ENCODE measurements at places on chromosomes 11 and 22. TPM values are rescaled to one million over a fixed set of nuclear protein-coding genes. Genes with fewer than 3 reads are reported as not detected.

GRCh38 chr11:116856423-116856822 is 19.0 kb upstream of the APOA1 start:
- DNase-seq: no peak

- no peak for DNase-seq
These were observed 52.0 kb upstream of the PRSS23 start for GRCh38 chr11:86748296-86748695.

GRCh38 chr11:48034926-48035871 is 54.8 kb downstream of the PTPRJ start:
- DNase-seq: no peak

- DNase-seq: no peak
These were observed 681 bp upstream of the ARHGEF12 start for GRCh38 chr11:120335556-120335907.

- DNase-seq: no peak
These were observed 23.9 kb upstream of the TMPRSS13 start for GRCh38 chr11:117953024-117953671.

DNA sequence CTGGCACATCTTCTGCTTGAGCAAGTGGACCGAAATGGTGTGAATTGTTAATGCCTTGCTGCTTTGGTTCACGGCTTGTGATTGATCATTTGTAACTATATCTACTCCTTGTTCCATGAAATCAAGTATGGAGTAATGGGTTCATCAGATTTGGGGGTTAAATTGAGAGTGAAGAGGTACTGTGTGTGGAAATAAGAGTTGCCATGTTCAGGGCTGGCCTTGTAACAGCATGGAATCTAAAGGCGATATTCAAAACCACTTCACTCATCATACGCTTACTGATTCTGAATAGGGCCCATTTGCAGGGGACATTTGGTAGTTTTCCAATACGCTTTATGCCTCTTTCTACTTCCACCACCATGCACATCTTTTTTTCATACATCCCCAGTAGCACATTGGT is 122.2 kb downstream of the DCDC1 start:
- DNase-seq: no peak

GRCh38 chr11:9385327-9385899 is 961 bp downstream of the IPO7 start:
- no peak for DNase-seq

- no peak for DNase-seq
These were observed 67.5 kb downstream of the NFAM1 start for GRCh38 chr22:42364604-42365110.

DNA sequence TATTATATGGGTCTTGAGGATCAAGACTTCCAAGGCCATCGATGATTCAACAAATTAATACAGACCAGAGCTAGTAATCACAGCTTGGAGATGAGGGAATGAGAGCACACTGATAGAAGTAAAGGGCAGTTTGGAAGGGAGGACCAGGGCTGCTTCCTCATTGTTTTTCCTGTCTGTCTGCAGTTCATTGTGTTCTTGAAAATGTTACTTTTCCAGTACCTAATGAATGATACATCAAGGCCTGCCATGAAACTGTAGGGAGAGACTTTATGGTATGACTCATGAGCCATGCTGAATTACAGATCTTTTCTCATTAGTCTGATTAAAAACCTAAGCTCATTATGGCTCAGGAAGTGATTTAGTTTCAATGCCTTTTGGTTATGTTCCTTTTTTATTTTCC is 855.6 kb downstream of the KCNA4 start:
- no peak for DNase-seq

DNA sequence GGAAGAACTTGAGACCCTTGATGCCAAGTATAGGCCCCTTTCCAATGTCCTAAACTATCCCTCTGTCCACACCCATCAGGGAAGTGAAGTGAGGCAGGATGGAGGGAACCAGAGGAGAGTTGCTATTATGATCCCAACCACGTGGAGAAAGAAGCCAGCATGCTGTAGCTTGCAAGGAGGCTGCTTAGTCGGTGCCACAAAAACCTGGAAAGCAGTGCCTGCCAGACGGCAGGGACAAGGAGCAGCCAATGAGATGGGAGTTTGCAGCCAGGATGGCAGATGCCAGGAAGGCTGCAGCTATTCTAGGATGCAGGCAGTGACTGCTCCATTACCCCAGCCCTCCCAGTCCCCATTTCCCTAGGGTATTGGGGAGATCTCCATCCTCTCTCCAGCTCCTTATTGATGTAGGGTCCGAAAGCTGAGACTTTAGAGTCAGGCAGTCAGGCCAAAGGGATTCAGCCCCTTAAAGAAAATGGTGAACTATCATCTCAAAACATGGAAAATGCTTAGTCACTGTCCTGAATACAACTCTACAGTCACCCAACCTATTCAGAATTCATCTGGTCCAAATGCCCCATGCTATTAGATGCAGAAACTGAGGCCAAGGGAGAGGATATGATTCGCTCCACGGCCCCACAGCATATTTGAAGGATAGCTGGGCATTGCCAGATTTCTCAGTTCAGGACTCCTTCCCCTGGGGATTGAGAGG is 18.4 kb upstream of the LRRC55 start:
- DNase-seq: no peak

DNA sequence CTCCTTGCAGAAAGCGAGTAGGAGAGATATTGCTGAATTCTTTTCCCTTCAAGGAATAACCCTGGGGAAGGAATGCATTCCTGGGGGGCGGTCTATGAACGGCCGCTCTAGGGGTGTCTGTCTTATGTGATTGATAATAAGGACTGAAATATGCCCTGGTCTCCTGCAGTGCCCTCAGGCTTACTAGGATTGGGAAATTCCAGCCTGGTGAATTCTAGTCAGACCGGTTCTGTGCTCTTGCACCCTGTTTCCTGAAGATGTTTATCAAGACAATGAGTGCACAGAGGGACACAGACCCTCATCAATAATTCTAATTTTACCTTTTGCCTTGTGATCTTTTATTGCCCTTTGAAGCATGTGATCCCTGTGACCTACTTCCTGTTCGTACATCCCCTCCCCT is 140.7 kb downstream of the LUZP2 start:
- no peak for DNase-seq

- no peak for DNase-seq
These were observed 1484.5 kb upstream of the TENM4 start for GRCh38 chr11:80925321-80925720.

DNA sequence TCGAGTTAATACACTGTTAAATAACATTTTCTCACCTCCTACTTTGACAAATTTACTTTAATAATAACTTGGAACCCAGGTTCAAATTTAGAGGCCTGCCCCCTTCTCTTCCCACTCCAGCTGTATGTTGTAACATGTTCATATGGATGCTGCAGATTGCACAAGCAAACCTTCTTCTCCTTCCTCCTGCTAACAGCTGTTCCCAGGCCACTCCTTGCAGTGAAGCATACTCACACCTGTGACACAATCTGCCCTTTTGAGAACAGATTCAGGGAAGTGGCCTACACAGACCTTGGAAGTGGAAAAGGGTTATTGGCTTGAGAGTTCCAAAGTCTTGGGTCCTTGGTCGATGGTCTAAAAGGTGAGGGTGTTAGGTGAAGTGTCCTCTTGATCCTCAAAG is 131.9 kb downstream of the TEAD1 start:
- DNase-seq: no peak

DNA sequence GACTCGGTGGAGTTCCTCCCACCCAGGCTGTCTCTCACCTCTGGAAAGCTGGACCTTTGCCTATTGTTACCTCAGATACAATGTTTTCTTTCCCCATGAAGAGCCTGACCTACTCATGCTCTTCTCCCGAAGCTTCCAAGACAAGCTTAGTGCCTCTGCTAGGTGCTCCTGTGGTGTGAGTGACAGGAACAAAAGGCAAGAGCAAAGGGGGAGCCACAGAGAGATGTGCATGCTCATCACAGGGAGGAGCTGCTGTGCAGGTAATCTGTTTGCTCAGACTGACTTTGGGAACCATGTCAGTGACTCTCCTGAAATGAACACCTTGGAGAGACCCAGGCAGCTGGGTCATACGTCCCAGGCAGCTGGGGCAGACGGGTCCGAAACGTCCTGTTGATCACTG is 53.6 kb upstream of the VSTM5 start:
- no peak for DNase-seq

DNA sequence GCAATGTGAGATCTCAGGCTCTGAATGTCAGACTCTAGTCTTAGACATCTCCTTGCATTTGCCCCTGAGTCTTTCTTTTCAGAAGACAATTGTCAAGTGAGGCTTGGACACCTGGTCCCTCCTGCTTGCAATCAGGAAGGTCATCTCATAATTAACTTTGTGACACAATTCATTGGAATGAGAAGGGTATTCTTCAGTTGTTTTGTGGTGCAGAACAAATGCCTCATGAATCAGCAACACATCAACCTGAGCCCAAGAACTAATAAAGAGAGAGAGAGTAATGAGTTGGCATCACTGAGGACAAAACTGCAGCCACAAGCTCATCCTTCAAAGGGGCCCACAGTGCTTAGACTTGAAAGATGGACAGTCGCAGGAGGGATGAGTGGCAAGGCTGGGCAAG is 375.8 kb downstream of the INSC start:
- DNase-seq: no peak

- DNase-seq: peak; percentile 79
These were observed 22.9 kb upstream of the MRPL17 start for GRCh38 chr11:6705905-6706535.

GRCh38 chr11:63613517-63614135 is 607 bp downstream of the PLAAT3 start:
- no peak for DNase-seq

- no peak for DNase-seq
These were observed 52.0 kb upstream of the DEPDC7 start for GRCh38 chr11:32963721-32964120.

GRCh38 chr11:2401436-2401984 is 960 bp downstream of the TSSC4 start:
- no peak for DNase-seq

DNA sequence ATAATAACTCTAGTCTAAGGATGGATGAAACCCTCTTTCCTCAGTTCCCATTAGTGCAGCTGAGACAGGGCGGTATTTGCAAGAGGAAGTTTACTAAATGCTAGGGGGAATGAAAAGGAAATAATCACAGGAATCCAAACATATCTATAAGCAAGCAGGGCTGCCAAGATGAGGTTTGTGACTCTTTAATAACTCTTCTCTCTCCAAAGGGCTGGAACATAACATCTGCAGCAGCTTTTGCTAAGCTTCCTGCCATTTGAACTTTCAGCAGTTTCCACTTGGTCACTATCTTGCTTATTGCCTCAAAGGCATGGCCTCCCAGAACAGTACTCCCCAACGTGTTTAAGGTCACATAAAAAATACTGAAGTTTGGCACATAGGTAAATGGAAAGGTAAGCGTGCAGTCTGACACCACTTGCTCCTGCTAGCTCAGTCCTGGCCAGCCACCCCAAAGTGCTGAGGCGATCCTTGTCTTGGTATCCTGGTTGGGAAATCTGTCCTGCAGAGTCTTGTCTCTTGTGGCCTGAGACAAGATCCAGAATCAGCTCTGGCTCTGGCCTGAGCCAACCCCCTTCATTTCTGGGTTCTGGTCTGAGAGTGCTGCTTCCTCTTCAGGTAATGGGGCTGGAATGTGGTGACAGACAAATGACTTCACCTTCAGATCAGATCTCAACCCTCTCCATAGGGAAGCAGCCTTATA is 81.8 kb downstream of the KCNC1 start:
- no peak for DNase-seq

GRCh38 chr11:74550991-74551753 is 41.2 kb upstream of the POLD3 start:
- DNase-seq: no peak

DNA sequence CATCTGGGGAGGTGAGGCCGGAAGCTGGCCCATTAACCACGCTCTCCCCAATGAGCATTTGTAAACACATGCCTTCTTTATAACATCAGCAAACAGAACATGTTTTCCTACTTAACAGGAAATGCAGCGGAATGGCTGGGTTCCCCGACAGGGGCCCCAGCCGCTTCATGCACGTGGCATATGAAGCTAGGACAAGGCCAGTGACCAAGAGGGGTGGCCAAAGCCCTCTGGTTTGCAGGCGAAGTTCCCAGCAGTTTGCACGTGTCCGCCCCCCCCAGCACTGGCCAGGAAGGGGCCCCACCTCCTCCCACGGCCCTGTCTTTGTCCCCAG is 38.7 kb upstream of the LINC01488 start:
- no peak for DNase-seq

DNA sequence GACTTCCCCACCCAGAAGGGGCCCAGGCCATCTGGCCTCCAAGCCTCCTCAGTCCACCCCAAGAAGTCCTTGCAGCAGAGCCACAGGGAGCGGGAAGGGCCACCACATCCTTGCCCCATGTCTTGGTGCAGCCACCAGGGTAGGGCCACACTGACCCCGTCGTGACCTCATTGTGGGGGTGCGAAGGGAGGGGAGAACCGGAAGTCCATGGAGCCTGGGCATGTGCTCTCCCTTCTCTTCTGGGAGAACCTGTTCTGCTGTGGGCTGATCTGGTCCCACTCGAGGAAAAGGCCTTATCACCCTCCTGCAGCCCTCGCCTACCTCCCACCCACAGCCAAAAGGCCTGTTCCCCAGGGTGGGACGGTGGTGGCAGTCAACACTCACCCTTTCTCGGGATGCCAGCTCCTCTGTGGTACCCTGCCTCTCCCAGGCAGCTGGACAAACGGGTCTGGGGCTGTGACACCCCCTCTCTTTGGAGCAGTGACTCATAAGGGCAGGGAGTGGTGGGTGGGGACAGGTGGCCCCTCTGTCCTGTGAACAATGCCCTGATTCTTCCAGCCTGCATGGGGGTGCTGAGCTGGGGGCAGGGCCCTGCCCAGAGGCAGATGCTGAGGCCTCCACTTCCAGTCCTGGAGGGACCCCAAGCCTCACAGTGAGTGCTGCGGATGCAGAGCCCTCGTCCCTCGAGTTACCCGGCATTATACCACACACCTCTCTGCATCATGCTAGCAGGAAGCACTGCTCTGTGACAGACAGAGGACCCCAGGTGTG is 14.6 kb upstream of the CTSD start:
- no peak for DNase-seq

DNA sequence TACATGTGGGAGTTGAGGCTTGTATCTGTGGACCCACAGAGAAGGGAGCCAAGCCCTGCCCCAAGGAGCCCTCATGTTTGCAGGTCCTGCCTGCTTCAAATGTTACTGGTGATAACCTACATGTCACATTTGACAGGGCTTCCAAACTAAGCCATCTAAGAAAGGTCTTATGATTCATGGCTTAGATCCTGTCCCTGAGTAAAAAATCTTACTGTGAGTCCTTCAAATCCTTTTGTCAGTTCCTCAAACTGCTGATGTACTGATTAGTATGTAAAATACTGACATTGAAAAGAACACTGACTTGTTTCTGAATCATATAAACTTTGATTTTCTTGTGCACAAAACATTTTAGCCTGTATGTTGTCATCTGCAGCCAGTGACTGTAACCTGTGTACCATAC is 1.0 kb upstream of the PANX1 start:
- DNase-seq: no peak

GRCh38 chr11:6856871-6857270 is 6.0 kb upstream of the OR10A2 start:
- no peak for DNase-seq

Gene KCNJ4
- polyA plus RNA-seq: 0.31 TPM

Gene OR10A2
- not detected for polyA plus RNA-seq

Gene VPREB3
- polyA plus RNA-seq: 1.3 TPM

Gene OOSP3
- not detected for polyA plus RNA-seq

Gene MS4A6A
- polyA plus RNA-seq: 18.0 TPM

Gene KRTAP5-8
- polyA plus RNA-seq: 1.3 TPM

Gene NLRP14
- 0.77 TPM for polyA plus RNA-seq

Gene UPK3A
- 2.0 TPM for polyA plus RNA-seq
